ENCODE measurements at places on chromosomes 3 and 15.

DNA sequence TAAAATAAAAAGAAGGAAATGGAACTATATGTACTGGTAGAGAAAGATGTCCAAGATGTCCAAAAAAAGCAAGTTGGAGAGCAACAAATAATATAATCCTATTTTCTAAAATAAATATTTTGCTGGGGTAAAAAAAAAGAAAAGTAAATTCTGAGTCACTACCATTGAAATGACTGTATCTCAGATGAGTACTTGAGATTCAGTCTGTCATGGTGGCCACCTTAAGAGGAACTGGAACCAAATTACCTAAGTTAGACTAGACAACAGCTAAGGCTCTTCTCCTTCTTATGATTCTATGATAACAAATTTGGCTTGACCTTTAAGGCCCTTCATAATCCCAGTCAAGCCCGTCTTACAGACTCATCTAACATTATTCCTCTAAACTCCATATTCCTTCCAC is 270.6 kb upstream of the HES1 start:
- no peak for DNase-seq

DNA sequence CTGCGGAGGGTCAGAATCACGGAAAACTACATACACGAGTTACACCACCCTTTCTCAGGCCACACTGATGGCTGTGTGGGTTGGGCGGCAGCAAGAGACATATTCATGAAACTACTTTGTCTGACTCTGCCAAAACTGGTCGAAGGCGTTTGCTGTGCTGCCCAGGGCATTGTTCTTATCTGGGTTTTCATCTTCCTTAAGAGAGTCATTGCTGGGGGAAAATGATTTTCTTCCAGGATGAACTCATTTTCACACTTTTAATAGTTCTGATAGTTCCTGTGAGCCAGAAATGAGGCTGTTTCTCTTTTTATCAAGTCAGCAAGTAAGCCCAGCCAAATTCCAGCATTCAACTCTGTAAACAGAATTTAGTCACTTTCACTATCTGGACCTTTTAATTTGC is 47.6 kb downstream of the TRIM71 start:
- no peak for DNase-seq

DNA sequence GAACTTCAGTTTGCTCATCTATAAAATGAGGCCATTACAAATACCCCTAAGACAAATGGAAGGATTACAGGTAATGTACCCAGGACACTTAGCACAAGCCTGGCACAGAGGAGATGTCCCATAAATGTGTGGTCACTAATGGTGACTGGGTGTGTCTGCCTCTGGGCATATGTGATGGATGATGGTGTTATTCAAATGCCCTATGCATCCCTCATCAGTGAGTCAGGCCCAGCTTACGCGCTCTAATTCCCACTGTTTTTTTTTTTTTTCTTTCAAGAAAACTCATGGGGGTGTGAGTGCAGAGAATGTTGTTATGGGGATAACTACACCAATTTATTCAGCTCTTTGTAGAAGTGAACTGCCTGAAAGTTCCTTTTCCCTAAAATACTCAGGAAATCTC is 23.6 kb upstream of the KIF23 start:
- no peak for DNase-seq

DNA sequence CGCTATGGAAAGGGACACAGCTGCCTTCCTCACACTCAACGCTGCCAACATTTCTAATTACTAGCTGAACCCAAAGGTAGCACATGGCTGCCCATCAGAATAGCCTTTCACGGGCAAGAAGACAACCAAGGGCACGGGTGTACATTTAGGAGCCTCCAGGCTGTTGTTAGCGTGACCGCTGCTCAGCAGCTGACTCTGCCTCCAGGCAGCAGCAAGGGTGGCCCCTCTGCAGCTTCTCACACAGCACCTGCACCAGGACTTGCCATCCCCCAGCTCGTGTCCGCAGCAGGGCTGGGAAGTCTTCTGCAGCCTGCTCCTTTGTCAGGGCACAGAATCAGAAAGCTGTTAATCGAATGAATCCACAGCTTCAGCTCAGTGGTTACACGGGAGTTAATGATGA is 146.8 kb downstream of the ADAMTS17 start:
- no peak for DNase-seq

DNA sequence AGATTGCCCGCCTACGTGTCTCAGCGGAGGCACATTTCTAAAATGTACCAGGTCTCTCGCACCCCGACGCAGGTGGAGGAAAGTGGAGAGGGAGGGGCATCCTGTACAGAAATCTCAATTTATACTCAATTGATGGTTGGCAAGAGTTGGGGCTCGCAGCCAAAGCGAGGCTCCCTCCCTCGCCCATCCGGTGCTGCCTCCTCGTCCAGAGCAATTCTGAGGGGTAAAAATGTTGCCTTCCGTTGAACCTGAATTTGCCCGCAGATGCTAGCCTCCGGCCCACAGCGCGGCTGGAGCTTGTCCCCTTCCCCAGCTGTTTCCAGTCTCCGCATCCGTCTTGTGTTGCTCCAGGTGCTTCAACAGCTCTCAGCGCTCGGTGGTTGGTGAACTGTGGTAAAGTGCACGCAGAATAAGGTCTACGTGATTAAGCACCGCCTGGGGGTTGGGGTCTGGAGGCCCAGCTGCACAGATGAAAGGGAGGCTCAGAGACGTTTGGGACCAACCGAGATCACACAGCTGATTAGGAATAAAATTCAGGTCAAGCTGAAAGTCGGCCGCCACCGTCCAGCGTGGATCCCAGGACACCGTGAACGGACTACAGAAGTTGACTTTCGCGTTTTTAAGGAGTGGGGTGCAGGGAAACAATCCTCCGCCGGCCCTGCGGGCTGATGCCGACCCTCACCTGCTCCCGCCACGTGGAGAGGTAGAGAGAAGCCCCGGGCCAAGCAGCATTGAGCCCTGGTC is 846 bp upstream of the POLG start:
- DNase-seq, result peak; percentile 88

DNA sequence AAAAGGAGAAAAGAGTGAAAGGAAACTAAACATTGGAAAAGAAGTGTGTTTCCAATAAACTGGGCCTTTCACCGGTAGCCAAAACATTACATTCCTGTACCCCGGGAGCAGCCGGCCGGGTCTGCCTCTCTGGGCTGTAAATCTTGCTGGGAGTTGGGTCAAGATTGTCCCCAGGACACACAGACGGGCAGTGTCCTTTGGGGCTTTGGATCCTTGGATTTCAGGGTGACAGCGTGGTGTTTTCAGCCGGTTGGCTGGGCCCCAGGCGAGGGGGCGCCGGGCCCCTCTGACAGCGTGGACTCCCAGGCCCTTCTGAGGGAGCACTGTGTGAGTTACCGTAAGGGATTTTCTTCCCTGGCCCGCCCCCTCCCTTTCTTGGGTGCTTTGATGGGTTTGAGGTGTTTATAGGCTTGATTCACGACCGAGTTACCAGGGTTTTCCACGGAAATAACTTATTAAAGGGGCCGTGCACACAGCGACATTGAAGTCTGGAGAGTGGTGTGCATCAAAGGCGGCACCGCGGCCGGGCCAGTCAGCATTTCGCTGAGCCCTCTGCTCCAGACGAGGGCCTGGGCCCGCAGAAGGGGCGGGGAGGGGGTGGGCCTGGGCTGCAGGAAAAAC is 27.4 kb downstream of the SMAD6 start:
- no peak for DNase-seq

DNA sequence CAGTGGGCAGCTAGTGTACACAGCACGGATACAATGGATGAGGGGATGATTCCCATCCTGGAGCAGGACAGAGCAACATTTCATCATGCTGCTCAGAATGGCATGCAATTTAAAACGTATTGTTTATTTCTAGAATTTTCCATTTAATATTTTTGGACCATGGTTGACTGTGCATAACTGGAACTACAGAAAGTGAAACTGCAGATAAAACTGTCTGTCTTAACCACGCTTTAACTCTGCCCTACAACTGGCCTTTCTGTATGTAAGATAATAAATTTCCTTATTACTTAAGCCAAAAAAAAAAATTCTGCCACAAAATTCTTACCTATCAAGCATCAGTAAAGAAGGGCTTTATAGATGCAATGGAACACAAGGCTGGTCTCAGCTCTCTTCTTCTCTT is 33.4 kb downstream of the AP3S2 start:
- no peak for DNase-seq

DNA sequence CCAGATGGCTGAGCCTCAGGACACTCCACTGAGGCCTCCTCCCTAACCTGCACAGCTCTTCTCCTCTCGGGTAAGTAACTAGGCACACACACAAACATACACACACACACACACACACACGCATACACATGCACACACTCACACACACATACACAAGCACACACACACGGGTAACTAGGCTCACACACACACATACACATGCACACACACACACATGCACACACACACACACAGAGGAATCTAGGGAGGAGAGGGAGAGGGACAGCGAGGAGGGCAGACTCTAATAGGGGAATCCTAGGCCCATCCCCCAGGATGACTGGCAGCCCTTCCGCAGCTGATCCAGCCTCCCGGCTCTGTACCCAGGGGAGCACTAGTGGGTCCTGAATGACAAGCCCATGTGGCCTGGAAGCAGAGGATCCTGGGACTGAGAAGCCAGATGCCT is 177.4 kb upstream of the LINGO1 start:
- no peak for DNase-seq
